ENCODE measurements at places on chromosomes 7 and 10.

GRCh38 chr10:94496010-94496409, 49.6 kb upstream of the HELLS start:
- no peak for DNase-seq

- no peak for DNase-seq
Measured at GRCh38 chr7:121303422-121304101, 25.2 kb upstream of the WNT16 start.

DNA sequence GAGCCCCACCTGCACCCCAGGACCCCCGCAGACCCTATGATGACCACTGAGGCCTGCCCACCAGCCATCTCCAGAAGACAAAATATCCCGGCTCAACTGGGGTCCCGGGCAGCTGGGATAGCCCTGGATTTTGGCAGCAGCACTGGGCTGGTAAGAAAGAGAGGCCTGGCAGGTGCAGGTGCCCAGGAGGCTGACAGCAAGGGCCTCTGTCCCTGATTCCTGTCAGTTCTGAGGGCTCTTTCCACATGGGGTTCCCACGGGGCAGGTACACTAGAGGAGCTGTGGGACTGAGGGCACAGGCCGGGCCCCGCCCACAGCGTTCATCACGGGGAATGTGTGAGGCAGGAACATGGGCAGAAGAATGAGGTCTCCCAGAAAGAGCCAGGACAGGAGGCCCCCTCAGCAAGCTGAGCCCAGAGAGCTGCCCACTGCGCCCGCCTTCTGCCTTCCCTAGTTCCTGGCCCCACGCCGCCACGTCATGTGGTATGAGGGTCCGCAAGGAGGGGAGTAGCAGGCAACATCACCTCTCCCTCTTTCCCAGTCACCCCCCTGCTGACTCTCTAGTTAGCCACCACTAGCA, 12.8 kb upstream of the NDST2 start:
- DNase-seq = no peak

GRCh38 chr7:120505770-120506169, 232.8 kb downstream of the KCND2 start:
- DNase-seq = no peak

DNA sequence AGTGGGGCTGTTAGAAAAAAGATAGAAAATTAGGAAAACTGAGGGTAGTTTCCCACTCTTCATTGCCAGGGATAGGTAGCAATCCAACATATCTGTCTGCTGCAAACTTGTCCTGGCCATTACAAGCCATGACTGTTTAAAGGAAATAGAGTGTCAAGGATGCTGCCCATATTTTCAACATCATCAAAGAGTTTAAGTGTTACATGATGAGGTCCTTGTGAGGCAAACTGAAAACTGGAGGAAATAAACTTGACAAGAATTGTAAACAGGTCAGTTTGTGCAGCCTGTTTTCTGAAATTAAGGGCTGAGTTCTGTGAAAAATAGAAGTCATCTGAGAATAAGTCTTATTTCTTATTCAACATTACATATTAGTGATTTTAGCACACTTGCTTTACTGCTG, 78.0 kb downstream of the VWDE start:
- no peak for DNase-seq

DNA sequence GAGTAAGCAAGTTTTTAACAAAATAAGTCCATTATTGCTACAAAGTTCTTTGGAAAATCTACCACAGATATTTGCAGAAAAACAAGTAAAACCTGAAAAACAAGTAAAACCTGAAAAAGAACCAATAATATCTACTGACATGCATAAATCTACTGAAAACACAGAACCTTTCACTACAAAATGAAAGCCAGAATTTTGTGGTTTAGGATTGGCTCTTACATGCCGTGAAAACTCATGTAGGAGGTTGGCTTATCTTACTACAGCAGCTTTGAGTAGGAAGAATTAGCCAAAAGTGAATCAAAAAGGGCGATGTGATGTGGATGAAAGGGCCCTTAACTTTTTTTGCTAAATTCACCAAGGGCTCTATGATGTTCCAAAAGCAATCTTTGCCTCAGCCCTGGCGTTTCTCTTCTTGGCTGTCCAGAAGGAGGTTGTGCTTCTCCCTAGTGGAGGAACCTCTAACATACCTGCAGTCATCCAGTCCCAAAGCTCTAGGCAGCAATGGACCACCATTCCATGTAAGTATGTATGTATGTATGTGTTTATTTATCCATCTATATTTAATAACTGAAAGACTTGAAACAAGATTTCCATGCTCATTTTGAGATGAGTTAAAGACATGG, 93.5 kb upstream of the ZNF804B start:
- DNase-seq = no peak

DNA sequence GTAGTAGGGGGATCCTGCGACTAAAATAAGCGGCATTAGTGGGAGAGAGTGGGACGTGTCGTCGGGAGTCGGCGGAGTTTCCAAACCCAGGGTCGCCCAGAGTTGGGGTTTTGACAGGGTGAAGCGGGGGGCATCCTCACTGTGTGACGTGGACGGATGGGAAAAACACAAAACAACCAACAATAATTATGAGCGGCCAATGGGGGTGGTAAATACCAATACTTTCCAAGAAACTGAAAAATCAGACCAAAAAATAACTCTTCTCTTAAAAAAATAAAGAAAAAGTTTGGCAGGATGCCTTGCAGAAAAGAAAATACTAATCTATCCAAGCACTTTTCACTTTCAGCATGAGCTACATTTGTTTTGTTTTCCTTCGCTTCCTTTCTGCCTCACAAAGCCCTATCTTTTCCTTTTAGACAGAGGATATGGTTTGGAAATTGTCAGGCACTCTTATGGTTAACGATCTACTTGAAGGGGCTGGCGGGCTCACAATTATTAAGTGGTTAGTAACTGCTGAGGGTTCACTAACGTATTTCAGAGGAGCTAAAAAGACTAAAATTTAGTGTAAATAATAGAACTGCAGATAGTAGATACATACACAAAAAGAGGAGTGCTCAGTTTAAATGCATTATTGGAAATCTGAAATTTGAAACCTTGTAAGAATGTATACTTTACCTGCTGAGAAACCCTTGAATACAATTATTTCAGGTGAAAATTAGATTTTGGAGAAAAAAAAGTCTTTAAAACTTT, 802 bp upstream of the CDK6 start:
- DNase-seq = no peak
